ENCODE measurements at places on chromosomes 7 and 10.

DNA sequence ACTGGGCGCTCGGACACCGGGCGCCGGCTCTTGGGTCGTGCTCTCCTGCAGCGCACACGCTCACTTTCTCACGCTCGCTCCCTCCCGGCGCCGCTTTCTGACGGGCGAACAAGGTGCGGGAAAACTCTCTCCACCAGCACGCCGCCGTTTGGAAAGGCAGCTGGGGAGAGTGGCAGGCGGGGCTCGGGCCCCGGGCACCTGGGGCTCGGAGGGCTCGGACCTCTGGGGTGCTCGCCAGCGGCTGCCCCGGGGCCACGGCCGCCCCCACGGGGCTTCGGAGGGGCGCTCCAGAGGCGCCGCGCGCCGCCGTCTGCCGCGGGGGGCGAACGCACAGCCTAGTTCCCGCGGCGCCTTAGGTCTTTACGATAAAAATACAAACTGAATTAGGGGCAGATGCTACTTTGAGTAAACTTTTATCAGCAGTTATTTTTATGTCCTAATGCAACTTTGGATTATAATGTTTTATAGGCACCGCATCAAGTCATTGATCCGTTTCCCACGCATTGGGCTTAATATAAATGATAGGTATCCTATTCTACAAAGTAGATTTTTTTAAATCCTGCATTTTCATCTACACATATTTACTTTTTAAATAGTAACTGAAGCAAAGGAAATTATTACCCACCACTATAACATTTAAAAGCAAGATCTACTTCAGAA lies 535 bp upstream of the EPC1 start:
- no peak for DNase-seq

GRCh38 chr7:111414374-111414773 lies 147.9 kb downstream of the IMMP2L start:
- DNase-seq: no peak

DNA sequence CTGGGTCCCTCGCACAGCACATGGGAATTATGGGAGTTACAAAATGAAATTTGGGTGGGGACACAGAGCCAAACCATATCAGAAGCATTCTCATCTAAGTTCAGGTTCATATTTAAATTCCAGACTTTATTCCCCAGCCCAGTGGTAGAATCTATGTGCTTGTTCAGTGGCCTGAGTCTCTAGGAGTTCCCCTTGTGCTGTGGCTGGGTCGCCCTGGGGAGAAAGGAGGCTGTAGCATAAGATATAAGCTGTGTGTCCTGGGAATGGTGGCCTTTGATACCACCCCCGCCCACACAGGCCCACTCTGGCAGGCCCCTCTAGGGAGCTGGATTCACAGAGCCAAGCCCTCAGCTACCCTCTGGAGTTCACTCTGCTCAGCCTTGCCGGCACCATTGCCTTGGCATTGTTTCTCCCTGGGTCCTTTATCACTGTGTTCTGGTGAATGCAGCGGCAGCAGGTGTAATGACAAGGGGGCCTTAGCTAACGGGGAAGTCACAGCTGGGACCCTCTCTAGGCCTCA lies 64.2 kb downstream of the MINDY4 start:
- no peak for DNase-seq

- no peak for DNase-seq
Measured at GRCh38 chr10:79066411-79067240, 2.1 kb upstream of the ZMIZ1 start.

DNA sequence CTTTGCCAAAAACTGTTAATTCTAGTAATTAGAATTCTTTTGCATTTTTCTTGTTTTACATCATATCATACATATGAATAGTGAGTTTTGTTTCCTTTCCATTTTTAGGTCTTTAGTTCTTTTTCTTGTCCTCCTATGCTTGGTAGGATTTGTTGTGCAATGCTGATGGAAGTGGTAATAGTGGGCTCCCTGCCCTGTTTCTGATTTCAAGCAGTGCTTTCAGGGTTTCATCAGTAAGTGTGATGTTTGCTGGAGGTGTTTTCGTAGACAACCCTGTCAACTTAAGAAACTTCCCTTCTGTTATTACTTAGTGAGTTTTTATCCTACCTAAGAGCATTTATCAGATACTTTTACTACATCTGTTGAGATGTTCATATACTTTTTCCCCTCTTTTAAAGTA lies 50.5 kb downstream of the CSGALNACT2 start:
- DNase-seq: no peak

DNA sequence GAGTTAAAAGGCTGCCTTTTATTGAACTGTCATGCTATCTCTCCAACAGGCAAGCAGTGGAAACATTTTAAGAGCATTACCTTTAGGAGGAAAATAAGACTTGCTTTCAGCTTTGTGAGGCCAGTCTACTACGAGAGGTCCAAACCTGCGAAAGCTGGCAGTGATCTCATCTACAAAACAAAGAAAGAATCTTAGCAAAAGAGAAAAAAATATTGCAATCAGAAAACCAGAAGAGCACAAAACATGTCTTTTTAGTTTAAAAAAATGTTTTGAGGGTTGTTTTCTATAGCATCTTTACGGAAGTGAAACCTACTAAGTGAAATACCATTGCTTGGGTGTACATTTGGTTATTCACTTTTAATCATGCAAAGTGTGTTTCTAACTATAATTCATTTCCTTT lies 147.9 kb downstream of the CPEB3 start:
- DNase-seq: no peak

DNA sequence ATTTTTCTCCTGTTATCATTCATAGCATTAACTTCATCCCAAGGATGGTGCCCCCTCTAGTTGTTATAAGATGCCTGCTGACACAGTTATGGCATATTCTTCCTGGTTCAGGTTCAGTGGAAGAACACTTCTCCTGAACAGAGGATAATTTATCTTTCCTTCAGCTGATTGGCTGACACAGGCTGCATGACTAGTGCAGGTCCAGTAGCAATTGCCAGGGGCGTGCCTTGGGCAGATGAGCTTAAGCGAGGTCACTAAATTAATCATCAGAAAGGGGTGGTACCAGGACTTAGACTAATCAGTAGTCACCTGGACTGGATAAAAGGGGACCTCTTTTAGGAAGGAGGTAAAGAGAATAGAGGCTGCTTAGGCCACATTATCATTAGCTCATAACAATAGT lies 42.3 kb downstream of the BZW2 start:
- DNase-seq: no peak

DNA sequence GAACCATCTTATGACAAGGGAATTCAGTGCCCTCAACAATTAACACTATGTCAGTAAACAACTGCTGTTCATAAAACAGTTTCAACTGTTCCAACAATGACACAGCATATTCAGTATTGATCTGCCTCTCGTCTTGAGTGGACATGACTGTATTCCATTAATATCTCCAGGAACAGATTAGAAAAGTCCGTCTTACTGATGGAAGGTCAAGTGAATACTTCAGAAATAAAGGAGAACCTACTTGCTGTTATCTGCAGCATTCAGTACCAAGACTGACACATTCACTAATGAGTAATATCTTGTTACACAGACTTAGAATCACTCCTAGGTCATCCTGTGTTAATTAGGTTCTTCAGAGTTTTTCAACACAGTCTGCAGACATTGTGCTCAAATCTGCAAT lies 12.1 kb downstream of the KBTBD2 start:
- DNase-seq: peak; percentile 63

GRCh38 chr10:109894516-109894915 lies 28.8 kb downstream of the XPNPEP1 start:
- DNase-seq: no peak

DNA sequence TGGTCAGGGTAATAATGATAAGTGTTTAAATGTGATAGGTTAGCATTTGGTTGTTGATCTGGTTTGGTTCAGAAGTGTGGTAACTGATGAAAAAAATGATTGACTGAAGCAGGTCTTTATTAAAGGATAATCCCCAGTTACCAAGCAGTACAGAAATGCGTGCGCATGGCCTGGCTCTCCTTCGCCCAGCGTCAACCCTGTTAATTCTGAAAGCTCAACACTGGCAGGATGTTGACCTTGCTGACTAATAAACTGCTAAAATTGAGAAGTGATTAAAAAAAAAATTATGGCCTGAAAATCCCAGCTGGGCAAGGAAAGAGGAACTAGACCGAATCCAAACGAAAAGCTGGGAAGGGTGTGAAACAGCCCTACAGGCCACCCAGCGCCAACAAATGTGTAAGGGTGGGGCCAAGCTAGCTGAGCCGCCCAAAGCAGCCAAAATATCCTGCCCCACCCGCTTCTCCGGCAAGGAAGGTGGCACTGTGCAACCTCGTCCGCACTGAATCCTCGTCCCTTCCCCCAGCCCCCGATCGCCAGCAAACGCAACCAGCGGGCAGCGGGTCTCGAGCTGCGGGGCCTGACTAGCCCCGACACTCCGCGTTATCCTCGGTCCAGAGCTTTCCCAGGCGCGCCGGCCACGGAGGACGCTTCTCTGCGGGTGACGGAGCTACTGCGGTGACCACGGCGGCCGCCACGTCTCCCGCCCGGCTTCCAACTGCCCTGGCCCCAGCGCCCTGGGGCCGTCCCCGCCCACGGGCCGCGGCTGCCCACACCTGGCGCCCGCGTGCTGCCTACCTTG lies 561 bp downstream of the SHTN1 start:
- DNase-seq: peak; percentile 86

- peak; percentile 34 for DNase-seq
Measured at GRCh38 chr7:126286317-126286716, 966.4 kb downstream of the GRM8 start.

DNA sequence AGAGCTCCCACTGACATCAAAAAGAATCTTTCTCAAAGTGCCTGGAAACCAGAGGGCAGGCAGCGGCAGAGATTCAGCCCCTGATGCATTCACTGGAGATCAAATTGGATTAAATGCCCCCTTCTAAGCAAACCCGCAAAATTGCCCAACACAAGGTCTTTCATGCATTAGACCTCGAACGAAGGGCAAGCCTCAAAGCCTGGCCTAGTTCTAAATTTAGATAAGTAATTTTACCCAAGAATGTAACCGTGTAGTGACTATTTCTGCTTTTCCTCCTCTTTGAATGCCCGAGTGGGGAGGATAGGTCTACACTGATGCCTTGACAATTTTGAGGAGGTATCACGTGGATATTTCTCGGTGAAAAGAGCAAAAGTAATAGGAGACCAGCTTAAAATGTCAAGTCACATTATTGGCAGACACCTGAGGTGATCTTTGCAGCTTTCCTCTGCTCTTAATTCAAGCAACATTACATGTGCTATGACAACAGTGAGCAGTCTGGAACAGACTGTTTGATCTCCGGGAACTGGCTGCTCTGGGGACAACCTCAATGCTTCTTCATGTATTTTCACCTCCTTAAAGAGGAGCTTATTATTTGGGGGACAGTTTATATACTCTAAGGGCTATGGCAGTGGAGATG lies 1263.5 kb upstream of the AUTS2 start:
- DNase-seq: no peak

DNA sequence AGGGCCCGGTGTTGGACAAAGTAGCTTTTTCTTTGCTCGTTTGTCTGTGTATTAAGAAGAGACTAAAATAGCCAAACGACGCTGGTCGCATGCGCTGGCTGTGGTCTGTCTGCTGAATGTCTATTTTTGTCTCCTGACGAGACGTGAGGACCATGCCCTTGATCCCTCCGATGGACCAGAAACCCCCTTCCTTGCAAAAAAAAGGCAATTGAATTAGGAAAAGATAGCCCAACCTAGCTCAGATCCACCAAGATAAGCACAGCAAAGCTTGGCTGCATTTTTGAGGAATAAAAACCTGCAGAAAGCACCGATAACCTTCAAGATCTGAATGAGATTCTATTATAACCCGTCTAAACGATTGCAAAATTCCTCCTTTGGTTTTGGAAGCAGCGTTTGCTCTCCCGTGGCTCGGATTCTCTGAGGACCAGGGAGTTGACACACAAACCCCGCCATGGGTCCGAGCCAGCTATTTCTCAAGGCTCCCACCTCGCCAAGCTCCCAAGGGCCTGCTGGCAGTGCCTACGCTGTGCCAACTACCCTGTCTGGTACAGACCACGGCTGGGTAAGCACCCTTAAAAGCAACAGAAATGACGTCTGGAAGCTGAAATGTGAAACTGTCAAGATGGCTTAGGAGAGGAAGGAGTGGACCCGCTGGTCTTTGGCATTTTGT lies 17.7 kb upstream of the TTYH3 start:
- DNase-seq: peak; percentile 28

Measured in NCI-H1417 (cell line).